ENCODE measurements at places on chromosomes 13 and 19.
A peak's percentile ranks its signal among the peaks of the same experiment; 100 is the strongest.

DNA sequence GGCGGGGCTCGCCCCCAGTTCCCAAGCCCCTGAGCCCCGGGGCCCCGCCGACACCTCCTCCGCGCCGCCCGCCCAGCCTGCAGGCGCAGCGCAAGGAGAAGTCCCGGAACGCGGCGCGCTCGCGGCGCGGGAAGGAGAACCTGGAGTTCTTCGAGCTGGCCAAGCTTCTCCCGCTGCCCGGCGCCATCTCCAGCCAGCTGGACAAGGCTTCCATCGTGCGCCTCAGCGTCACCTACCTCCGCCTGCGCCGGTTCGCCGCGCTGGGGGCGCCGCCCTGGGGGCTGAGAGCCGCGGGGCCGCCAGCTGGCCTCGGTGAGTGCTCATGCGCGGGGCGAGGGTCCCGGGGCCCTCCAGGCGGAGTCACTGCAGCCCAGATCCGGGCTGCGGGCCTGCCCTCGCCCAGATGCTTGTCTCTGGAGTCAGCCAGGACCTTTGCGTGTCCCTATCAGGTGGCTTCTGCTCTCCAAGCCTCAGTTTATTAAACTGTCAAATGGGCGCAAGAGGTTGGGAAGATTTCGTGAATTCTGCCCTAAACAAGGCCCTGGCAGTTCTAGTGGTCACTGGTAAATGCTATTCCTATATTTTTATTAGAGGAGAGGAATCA lies 2.0 kb downstream of the NPAS1 start:
- DNase-seq = peak; percentile 44

- DNase-seq = no peak
Observed at GRCh38 chr13:88097541-88097940, 426.4 kb downstream of the SLITRK5 start.

DNA sequence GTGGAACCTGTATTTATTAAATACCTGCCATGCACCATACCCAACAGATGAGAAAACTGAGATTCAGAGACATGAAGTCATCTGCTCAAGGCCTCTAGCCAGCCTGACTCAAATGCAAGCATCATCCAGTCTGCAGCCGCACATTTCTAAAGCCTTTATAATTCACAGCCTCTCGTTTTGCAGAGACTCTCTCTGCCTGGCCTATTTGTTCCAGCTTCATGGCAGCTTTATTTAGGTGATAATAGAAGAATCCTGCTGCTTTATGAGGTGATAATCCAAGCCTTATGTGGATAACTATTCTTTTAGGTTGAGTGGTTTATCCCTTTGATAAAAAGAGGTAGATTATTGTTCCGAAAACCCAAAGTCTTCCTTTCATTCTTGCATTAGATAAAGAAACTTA lies 58.4 kb downstream of the OXGR1 start:
- no peak for DNase-seq

DNA sequence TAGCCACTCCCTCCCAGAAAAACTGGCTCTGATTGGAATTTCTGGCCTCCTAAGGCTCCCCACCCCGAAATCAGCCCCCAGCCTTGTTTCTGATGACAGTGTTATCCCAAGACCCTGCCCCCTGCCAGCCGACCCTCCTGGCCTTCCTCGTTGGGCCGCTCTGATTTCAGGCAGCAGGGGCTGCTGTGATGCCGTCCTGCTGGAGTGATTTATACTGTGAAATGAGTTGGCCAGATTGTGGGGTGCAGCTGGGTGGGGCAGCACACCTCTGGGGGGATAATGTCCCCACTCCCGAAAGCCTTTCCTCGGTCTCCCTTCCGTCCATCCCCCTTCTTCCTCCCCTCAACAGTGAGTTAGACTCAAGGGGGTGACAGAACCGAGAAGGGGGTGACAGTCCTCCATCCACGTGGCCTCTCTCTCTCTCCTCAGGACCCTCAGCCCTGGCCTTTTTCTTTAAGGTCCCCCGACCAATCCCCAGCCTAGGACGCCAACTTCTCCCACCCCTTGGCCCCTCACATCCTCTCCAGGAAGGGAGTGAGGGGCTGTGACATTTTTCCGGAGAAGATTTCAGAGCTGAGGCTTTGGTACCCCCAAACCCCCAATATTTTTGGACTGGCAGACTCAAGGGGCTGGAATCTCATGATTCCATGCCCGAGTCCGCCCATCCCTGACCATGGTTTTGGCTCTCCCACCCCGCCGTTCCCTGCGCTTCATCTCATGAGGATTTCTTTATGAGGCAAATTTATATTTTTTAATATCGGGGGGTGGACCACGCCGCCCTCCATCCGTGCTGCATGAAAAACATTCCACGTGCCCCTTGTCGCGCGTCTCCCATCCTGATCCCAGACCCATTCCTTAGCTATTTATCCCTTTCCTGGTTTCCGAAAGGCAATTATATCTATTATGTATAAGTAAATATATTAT lies 6.1 kb downstream of the FOSB start:
- peak; percentile 34 for DNase-seq

GRCh38 chr19:53598361-53598760 lies 33.4 kb upstream of the DPRX start:
- DNase-seq = no peak

DNA sequence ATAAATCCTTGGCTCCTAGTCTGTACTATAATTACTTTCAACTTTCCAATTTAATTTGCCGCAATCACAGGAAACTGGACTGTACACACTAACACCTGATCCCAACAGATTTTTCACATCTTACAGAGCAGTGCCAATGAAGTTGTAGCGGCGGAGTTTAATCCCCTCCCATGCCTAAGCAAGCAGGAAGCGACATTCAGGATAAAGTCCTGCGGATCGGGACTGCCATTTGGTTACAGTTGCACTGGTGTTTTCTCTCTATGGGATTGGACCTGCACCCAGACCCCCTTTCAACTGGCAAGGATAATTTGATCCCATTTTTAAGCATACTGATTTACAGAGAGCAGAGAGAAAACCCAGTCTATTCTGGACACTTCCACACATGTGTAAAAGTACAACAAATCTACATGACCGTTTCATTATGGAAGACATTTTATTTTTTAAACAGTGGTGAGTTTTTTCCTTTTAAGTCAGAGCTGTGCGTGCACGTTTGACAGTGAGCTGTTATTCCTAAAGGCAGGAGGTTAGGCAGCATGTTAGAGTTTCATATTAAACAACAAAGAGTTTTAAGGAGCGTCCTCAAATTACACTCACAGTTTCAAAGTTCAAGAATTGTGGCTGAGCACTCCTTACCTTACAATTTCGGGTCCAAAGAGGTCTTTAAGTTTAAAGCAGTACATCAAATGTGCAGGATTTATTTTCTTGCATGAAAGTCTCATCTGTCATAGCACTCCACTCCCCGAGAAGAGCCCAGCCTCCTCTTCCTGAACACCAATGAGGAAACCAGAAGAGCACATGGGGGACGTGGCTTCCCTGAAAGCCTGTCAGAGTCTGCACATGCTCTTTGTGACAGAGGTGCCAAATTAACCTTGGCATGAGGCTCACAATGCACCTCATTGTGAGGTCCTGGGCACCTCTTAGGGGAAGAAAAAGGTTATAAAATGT lies 141.6 kb upstream of the RFC3 start:
- DNase-seq = peak; percentile 38

DNA sequence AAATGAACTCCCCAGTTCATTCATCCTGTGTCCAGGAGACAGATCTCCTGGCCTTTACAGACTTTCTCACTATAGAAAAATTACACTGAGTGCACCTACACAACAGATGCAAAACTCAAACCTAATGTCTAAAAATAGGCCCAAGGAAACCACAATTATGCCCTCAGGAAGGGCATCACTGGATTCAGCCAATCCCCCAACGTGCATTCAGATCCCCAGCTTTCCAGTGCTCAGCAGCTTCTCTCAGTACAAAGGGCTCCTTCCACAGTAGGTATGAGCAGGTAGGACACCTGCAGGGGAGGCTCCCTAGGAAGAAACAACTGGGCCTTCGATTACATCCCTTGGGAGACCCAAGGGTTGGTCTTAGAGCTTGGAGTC lies 2.1 kb downstream of the ZNF709 start:
- DNase-seq = no peak

DNA sequence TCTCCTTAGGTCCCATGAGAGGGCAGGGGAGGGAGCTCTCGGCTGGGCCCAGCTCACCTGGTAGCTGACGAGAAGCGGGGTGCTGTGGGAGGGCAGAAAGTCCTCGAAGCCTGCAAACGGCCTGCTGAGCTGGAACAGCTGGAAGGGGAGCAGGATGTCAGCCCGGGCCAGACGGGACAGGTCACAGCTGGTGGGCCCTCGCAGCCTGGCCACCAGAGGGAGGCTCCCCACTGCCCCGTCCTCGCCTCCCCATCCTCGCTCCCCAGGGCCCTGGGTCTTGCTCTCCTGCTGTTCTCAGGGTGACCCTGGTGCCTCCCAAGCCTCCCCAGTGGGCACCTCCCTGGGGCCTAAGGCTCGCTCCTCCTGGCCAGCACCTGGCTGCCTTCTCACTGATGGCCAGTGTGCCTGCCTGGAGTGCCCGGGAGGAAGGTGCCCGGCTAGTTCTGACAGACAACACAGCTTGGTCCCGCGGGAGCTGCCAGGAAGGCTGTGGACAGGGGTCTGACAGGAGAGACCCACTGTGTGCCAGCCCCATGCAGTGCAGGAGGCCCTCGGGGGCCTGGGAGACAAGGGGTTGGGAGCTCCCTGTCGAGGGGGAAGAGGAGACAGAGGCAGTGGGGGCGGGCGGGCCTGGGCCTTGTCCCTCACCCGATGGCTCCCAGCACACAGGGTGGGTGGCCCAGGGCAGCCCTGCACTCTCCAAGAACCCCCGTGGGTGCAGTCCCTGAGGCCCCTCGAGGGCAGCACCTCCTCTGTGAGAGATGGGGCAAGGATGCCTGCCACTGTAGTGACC lies 20.3 kb downstream of the GPX4 start:
- no peak for DNase-seq

- DNase-seq = no peak
Observed at GRCh38 chr13:26759249-26759906, 1.2 kb downstream of the GPR12 start.

- DNase-seq = no peak
Observed at GRCh38 chr13:102814025-102814607, 15.2 kb downstream of the BIVM start.

DNA sequence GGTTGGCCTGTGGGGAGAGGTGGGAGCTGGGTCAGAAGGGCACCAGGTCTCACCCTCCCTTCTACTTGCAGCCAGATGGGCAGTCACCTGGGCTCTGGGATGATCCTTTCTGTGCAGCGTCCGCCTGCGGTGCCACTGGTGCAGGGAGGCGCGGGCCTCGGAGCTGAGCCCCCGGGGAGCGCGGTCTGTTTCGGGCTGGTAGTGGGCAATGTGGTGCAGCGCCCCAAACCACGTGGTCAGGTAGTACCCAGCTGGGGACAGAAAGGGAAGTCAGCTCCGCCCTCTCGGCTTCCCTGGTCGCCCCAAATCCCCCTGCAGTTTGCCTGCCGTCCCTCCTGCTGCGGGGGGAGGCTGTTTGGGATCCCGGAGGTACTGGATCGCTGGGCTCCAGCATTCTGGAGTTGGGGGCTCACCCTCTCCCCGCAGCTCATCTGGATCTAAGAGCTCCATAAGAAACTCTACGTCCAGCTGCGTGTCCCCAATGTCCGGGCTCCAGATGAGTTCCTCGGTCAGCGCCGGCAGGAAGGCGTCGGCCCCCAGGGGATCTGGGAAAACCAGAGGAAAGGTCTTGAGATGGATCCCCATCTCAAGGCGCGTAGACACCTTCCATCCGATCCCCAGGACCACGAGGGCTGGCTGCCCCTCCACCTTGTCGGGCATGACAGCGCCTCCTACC lies 8.8 kb downstream of the RINL start:
- no peak for DNase-seq

Data from hepatocyte (in vitro differentiated cells).